ENCODE measurements at places on chromosomes 7 and 10.

- no peak for DNase-seq
Observed at GRCh38 chr7:1238450-1238882, 5.8 kb downstream of the UNCX start.

- no peak for DNase-seq
Observed at GRCh38 chr7:80819503-80819902, 99.3 kb downstream of the SEMA3C start.

DNA sequence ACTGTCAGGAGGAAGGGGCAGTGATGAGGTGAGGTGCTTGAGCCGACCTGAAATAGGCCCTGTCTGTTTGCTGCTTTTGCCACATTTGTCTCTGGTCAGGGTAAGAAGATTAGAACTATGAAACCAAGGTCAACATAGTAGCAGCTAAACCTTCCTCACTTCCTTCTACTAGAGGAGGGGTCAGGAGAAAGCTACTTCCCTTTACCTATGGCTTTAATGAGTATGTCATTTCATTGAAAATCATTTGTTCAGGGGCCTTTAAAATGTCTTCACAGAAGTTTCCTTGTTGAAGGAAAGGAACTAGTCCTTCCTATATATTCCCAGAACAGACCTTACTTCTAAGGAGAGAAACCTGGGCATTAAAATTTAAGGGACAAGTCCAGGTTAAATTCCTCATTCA is 19.0 kb downstream of the HYAL4 start:
- no peak for DNase-seq

DNA sequence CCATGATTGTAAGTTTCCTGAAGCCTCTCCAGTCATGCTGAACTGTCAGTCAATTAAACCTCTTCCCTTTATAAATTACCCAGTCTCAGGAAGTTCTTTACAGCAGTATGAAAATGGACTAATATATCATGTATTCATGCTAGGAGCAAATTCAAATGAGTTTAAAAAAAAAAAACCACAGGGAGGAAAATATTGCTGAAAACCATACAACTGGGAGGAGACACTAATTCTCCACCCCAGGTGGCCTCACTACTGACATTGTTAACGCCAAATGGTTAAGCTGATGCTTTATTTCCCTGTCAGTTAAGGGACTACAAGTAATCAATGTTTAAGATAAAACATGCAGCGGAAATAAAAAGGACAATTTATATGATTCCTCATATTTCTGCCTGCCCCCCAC is 55.1 kb downstream of the PDE1C start:
- no peak for DNase-seq

DNA sequence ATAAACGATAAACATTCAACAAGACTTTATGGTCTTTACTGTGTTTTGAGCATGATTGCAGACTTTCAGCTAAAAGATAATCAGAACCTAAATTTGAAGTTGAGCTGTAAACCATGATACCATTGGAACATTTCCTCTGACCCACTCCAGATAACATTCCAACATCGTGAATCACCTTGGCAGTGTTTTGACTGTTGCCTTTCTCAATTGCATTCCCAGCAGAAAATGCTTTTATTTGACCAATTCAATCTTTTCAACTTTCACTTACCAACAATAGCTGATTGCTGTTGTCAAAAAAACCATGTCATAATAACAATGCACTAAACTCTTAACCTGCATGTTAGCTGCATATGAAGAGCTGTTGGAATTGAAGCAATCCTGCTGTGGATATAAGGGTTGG is 165.5 kb downstream of the MDFIC start:
- DNase-seq: no peak

- no peak for DNase-seq
Observed at GRCh38 chr7:23721456-23721855, 11.4 kb downstream of the STK31 start.

- no peak for DNase-seq
Observed at GRCh38 chr7:27434756-27435400, 192.3 kb downstream of the EVX1 start.

- DNase-seq: no peak
Observed at GRCh38 chr7:79291498-79291865, 162.0 kb downstream of the MAGI2 start.

DNA sequence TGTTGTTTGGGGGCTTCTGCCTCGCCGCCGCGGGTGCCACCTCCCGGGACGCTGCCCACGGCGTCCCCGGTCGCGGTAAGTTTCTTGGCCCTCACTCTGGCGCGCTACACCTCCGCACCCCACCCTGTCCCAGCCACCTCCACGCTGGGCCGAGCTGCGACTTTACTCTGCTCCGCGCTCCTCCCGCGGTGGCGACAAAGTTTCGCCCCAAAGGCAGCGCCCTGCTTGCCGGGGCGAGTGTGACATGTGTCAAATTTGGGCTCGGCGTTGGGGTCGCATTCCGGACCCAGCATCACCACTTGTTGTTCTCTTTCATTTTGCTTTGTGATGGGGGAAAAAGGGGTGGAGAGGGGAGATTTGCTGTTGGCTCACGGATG is 167.7 kb upstream of the PPP1R3A start:
- DNase-seq: no peak

DNA sequence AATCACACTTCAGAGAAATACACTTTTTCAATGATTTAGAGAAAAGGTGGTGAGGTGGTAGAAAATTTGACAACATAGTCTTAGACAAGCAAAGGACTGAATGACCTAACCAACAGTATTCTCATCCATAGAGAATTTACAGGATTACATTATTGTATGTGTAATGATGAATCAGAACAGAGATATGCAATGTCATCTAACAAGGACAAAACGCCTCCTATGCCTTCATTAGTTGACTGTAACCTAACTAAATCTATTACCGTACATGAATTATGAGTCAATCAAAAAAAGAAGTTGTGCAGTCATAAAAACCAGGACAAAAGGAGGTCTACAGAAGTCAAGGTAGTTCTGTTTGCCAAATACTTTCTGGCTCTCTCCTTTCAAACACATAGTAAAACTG is 66.5 kb downstream of the RAB11FIP2 start:
- no peak for DNase-seq

DNA sequence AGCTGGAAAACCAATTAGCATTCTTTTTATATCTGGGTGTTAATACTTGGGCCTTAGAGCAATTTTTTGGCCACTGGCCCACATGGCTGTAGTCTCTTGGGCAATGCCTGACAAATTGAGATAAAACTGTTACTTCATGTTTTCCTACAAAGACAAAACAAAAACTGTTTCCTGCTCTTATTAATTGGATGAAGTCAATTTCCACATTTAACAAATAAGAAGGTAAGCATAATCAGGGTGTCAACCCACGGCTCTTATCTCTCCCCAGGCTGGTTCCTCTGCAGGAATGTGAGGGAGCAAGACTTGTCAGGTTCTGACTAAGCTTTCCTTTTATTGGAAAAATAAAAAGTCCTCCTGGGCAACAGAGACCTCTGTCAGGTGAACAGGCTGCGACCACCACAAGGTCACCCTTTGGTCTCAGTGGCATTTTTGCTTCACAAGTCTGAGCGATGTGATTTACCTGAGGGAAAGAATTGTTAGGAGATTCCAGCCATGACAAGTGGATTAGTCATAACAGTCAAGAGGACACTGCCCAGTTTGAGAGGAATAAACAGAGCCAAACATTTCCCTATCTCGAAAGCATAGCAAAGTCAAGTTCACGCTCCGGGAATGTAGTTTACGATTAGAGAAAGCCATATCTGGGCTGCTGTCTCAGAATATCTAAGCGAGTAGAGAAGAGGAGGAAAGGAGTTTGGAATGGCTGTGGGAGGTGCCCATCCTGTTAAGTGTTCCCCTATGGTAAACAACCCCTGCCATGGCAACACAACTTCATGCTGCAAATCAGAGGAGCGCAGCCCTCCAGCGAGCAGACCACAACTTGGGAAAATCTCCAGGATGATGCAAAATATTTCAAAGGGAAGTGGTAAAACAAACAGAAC is 144.4 kb downstream of the TES start:
- DNase-seq: no peak

GRCh38 chr7:82542665-82543064 is 99.1 kb upstream of the CACNA2D1 start:
- DNase-seq: no peak

DNA sequence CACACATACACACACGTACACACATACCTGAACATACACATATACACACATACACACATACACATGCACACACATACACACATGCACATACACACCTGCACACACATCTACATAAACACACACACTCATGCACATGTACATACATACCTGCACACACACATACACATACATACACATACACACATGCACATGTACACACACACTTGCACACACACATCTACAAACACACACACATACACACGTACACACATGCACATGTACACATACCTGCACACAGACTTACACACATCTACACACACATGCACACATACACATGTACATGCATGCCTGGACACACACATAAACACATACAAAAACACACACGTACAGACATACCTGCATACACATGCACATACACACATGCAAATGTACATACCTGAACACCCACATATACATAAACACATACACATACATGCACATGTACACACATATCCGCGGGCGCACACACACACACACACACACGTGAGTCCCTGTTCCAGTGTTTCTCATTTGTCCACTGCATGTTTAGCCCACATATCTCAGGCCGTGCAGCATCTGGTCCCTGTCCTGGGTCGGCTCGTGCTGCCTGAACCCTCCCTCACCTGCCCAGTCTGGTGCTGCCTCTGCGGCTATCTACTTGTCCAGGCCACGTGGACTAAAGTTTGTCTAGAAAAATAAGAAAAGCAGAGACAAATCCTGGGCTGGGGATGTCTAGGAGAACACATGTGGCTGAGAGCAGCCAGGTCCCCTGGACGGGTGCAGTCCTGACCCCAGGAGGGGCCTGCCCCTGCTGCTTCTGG is 238.7 kb downstream of the TCERG1L start:
- DNase-seq: no peak

- no peak for DNase-seq
Observed at GRCh38 chr7:22447762-22448161, 52.2 kb downstream of the STEAP1B start.

GRCh38 chr7:156577645-156578577 is 62.7 kb upstream of the RNF32 start:
- peak; percentile 22 for DNase-seq

DNA sequence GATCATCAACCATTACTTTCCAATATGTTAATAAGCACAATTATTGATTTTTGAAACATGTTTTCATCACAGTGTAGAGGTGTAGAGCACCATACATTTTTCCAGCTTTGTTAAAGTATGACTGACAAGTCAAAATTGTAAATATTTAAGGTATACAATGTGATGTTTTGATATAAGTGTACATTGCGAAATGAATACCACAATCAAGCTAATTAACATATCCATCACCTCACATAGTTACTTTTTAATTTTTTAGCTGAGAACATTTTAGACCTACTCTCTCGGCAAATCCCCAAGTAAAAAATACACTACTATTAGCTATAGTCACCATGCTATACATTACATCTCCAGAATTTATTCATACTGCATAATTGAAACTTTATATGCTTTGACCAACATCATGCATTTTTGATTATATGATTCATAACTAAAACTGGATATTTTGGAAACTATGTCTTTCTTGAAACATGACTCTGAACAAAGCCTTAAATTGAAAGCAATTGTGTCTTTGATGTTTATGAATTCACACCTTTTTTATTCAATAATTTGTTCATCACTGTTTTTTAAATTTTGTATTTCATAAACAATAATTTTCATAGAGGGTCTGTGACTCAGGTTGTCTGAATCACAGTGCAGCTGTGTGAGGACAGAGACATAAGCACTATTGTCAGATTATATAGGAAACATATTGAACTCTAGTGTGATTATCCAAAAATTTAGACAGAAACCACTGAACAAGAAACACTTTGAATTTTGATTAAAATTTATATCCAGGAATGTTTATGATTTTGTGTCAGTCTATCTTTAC is 486.1 kb downstream of the SEMA3D start:
- DNase-seq: no peak

DNA sequence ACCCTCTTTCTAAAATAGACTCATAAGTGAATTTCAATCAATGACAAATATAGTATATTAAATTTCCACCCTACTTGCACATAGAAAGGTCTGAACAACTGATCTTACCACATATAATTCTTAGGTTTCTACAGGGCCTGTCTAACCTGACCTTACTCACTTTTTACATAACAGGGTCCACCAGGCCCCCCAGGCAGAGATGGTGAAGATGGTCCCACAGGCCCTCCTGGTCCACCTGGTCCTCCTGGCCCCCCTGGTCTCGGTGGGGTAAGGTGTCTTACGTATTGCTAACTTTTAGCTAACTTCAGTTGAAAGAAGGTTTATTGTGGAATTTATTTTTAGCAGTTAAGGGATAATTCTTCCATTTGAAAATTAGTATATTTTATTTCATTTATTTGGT is 5.3 kb downstream of the COL1A2 start:
- DNase-seq: no peak

DNA sequence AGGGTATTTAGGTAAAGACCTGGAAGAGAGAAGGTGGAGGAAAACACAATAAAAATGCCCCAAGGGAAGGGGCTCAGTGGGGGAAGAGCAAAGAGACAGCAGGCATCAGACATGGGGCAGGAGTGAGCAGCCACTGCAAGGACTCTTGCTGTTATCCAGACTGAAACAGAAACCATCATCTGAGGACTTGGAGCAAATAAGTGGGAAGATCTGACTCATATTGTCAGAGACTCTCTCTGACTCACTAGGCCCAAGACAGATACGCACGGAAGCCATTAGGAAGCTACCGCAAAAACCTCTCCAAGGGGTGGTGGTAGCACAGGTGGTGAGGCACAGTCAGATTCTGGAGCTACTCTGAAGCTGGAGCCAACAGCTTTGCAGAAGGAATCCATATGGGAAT is 110.7 kb downstream of the RNF32 start:
- DNase-seq: no peak

Measured in caudate nucleus (tissue), 63 donors.